ENCODE measurements at places on chromosomes 7 and 10.

DNA sequence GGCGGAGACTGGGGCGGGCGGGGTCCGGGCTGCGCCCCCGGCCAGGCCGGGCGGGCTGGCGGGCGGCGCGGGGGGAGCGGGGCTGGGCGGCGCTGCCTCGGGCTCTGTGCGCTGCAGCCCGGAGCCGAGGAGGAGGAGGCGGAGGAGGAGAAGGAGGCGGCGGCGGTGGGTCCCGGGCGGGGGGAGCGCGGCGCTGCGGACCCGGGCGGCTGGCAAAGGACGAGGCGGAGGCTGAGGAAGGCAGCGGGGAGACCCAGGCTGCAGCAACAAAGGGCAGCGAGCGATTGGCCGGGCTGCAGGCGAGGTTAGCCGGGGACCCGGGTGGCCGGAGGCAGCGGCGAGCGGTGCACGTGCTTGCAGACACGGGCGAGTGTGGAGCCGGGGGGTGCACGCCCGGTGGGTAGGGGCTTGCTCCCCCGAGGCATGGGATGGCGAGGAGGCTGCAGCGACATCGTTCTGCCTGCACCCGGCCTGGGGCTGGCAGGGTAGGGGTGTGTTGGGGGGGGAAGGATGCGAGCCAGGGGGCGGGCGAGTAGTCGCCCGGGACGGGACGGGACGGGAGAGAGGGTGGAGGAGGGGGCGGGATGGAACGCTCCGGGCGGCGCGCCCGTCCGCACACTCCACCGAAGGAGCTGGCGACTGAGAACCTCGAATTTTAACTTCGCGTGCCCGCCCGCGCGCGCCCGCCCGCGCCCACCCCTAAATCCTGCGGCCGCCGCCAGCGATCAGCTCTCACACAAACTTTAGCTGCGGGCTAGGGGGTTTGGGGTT is 844 bp upstream of the KAT6B start:
- no peak for DNase-seq

- no peak for DNase-seq
These were observed 82.5 kb upstream of the BAIAP2L1 start for GRCh38 chr7:98483276-98483963.

GRCh38 chr7:19133886-19134285 is 11.3 kb downstream of the FERD3L start:
- DNase-seq: peak; percentile 53

DNA sequence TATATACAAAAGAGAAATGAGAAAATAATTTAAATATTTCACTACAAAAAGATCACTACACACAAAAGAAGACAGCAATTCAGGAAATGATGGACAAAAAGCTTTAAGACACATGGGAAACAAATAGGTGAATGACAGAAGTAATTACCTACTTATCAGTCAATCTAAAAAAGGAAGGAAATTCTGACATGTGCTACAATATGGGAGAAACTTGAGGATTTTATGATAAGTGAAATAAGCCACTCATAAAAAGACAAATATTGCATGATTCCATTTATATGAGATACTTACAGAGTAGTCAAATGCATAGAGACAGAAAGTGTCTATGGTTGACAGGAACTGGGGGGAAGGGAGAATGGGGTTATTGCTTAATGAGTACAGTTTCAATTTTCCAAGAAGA is 339.2 kb downstream of the CALN1 start:
- no peak for DNase-seq

DNA sequence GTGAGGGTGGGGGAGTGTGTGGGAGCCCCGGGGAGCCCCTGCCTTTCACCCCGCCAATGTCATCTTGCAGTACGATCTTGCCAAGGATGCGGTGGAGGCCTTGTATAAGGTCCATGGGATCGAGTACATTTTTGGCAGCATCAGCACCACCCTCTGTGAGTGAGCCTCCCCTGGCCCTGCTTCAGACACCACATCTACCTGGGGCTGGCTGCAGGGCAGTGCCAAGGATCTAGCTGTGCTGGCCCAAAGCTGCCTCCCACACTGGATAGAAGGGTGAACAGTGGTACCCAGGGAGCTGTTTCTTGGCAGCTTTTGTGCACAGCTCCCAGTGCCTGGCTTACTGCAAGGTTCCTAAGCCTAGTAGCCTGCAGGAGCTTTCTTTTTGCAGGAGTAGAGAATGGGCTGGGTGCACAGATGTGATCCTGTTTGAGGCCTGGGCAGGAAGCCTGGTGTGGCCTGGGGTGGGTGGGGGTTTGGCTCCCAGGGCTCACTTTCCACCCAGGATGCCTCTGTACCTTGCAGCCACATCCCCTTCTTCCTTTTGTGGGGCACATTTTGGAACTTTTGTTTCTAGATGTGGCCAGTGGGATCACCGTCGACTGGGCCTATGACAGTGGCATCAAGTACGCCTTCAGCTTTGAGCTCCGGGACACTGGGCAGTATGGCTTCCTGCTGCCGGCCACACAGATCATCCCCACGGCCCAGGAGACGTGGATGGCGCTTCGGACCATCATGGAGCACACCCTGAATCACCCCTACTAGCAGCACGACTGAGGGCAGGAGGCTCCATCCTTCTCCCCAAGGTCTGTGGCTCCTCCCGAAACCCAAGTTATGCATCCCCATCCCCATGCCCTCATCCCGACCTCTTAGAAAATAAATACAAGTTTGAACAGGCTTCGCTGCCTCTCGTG is 12.2 kb upstream of the CPA1 start:
- no peak for DNase-seq

DNA sequence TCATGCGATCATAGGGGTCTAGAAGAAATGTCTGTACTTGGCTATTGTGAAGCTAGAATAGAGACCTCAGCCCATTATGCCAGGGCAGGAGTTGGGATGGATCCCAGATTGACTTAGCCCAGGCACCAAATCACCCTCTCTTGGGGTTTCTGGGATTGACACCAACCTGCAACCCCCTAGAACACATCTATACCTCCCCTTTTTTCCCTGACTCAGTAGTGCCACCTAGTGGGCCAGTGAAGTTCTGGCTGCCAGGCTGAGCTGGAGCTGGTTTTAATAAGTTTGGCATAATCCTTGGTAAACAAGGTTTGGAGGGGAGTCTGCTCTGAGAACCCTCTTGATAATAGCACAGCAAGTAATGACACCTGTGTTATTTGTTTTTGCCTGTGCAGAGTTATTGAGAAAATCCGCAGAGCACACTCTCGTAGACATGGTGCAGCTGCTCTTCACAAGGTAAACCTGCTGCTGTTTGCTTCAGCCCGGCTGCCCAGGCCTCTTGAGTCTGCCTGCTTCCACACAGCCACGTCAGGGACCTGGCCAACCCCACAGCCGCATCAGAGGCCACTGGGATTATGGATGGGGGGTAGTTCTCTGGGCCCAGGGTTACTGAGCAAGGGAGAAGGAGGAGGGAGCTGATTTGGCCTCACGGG is 43.3 kb upstream of the NFKB2 start:
- DNase-seq: peak; percentile 63

All from LHCN-M2 (cell line).